Right lung (tissue), 10 donors: ENCODE measurements at places on chromosomes 13 and 19. TPM values are rescaled to one million over a fixed set of nuclear protein-coding genes. Genes with fewer than 3 reads are reported as not detected.

Gene COG6
- 43.6 TPM for polyA plus RNA-seq

GRCh38 chr13:75645141-75645540 is 9.0 kb downstream of the LMO7 start:
- DNase-seq: no peak

- DNase-seq: no peak
Measured at GRCh38 chr13:30081331-30081730, 226.0 kb downstream of the KATNAL1 start.

DNA sequence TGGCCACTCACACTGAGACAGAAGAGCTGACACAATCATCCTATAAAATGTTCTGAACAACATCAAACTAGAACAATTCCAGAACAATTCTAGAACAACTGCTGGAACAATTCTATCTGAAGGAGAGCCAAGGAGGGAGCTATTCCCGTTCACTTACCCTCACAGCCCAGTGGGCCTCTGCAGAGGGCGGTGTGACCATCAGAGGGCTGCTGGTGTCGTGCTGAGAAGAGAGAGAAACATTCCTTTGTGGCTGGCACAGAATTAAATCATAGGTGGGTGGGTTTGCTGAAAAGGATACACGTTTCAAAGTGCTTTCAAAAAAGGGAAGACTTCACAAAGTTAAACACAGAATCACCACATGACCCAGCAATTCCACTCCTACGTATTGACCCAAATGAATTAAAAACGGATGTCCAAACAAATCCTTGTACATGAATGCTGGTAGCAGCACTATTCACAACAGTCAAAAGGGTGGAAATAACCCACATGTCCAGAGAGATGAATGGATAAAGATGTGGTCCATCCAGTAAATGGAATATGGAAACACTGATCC is 34.9 kb downstream of the EPS15L1 start:
- no peak for DNase-seq

Gene CRTC1
- 16.0 TPM for polyA plus RNA-seq

GRCh38 chr13:20825477-20825875 is 51.7 kb upstream of the EEF1AKMT1 start:
- DNase-seq: peak; percentile 40

GRCh38 chr13:103324641-103325040 is 258.4 kb upstream of the SLC10A2 start:
- DNase-seq: no peak

- no peak for DNase-seq
Measured at GRCh38 chr13:102862624-102863210, 16.9 kb downstream of the ERCC5 start.

DNA sequence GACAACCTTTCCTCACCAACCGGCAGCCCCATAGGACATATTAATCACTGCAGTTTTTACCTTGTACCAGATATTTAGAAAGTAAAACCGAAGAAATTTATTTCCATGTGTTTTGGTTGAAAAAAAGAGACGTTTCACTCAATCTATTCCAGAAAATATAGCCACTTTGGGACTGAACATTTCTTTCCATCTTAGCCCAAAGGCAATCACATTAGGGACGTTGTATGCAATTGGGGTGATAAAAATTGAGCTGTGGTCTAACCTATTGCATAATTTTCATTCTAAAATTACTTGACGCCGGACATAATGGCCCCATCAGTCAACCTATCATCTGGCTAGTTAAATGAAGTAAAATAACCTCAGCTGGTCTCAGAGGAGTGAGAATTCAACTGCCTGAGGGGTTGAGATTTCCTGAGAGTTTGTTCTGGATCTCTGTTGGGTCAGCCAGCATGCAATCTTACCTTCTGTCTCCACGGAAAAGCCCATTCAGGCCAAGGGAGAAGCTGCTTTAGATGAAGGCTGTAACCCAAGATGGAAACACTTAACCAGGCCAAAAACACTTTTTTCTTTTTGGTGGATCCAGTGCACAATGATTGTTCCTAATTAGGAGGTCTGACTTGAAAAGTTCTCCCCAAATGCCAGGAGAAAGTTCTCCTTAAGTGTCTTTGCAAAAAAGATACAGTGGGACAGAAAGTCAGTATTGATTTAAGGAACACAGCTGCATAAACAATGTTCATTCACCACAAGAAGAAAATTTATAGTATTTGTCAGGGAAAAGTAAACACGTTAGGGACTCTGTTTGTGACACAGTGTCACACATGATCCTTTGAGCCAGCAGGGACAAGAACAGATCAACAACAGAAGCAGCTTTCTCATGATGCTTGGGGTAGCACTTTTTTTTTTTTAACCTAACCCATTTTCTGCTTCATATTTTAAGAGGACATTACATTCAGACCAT is 34.1 kb downstream of the DLEU7 start:
- no peak for DNase-seq

DNA sequence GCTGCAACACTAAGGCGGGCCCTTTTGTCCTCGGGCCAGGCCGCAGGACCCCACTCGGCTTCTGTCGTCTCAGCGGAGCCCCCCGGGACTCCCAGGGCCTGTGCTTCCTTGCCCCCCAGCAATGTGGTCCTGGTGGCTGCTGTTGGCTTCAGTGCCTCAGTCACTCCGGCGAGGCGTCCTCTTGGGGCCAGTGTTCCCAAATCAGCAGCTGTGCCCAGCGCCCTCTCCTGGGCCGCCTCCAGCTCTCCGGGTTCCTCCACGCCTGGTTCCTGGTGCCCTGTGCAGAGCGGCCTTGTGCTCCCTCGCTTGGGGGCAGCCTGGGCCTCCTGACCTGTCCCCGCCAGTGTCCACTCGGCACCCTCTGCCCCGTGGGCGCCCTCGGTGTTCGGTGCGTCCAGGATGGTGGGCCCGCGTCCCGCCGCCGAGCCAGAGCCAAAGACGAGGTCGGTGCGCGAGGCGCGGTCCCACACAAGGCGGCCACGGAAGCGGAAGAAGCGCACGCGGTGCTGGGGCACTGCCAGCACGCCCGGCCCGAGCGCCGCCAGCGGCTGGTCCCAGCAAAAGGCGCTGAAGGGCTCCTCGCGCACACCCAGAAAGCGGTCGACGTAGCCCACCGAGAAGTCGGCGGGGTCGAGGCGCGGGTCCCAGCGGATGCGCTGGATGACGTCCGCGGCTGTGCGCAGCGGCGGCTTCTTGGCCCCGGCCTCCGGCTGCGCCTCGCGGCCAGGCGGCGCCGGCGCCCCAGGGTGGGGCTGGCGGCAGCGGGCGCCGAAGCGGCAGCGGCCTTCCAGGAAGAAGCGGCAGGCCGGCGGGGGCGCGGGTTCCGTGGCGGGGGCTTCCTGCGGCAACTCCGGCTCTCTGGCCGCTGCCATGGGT is 685 bp downstream of the LENG9 start:
- DNase-seq: peak; percentile 79

DNA sequence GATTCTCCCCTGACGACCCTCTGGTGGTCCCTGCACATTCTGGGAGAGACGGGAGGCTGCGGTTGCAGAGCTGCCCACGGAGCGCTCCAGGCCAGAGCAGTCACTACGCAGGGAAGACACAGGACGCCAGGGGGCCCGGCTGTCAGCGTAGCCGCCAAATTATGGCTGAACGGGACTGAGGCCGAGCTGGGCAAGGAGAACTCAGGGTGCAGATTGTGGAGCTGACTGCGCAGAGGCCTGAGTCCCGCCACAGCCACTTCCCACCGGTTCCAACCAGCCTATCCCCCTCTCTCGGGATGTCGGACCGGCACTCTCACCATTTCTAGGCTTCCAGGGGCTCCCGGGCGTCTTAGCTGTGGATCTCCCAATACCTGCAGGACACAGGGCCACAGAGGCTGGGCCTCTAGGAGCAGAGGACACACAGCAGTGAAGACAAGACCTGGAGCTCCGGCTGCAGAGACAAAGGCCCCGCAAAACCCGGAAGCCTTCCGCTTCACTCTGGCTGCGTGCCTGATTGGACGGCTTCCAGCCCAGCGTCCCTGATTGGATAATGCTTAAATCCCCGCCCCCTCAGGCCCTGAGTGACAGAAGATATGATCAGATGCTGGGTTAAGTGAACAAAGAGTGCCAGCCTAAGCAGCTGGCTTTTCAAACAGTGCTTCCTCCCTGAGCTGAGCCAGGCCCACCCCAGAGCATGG is at the start of gene ZNF737:
ZNF737 (minus strand) TSS at position 461 of the 698 bp plus-strand sequence; CDS start at position 320, 141 bp downstream.
- DNase-seq: peak; percentile 97

DNA sequence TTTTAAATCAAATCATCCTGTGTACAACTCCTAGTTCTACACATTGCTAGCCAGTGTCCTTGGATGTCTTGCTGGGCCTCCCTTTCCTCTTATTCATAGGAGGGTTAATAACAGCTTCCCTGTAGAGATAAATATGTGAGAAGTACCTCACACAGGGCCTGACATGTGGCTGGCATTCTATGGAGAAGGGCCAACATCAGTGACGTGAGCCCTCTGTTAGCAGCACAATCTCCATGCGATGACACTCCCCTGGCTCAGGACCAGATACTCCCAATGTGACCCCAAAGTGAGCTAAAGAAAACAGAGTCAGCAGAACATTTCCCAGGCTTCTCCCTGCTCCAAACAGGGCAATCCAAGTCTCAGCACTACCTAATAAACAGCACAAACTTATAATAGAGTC is 818.4 kb downstream of the DIAPH3 start:
- DNase-seq: peak; percentile 40
